Activated T-helper 17 cell treated with anti-CD3 and anti-CD28 coated beads, Interleukin-2, amount 50 U/mL, for 72 hours (primary cell): ENCODE measurements at places on chromosomes 6 and 20. TPM values are rescaled to one million over a fixed set of nuclear protein-coding genes. Genes with fewer than 3 reads are reported as not detected.

GRCh38 chr20:7695635-7696034 lies 244.6 kb downstream of the HAO1 start:
- ATAC-seq: no peak

GRCh38 chr6:34986845-34987246 lies 97.8 kb downstream of the ANKS1A start:
- peak; percentile 47 for ATAC-seq

DNA sequence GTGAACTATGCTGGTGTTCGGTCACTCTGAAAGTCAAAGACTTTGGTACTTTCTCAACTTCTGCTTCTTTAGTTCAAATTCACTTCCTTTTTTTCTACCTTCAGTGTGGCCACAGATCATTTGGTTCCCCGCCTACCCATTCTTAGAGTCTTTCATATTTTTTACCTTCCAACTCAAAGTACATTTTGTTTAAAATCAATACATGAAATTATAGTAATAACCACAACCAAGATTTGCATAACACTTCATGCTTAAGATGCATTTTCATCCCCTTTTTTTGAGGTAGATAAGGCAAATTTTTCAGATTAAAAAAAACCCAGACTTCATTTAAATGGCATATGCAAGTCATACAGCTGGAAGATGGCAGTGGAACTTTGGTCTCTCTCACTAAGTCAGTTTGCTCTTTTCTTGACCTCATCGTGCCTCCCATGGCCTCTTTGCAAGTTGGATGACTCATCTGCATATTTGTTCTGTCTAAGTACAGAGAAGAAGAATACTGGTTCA lies 11.9 kb upstream of the CNR1 start:
- ATAC-seq: no peak

DNA sequence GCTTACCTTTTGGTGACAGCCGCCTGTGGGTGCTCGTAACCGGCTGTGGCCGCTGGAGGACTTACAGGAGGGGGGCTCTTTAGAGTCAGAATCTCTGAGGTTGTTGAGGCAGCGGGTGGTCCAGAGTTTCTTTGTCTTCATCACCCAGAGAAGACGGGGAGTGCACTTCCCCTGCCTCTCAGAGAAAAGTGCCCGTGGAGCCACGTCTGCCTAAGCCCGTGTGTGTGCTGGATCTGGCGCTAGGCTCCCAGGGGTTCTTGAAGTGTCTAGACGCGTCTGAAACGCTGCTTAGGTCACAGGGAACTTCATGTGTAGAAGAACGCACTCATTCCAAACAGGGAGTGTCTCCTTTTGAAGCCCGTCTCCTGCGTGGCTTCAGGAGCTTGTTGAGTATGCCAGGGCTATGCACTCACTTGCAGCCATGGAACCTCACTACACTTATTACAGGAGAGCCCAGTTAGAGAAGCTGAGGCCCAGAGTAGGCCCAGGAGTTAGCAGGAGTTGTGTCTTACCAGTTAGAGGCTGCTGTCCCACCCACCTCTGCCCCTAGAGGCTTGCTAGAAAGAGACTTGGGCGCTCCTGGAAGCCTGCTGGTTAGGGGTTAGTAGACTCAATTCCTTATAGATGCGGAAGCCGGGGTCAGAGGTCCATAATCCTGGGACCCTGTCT lies 1.3 kb downstream of the LSM14B start:
- ATAC-seq: no peak

FLOT1 gene
- 161 TPM for total RNA-seq

KCNK16 gene
- not detected for total RNA-seq

DNA sequence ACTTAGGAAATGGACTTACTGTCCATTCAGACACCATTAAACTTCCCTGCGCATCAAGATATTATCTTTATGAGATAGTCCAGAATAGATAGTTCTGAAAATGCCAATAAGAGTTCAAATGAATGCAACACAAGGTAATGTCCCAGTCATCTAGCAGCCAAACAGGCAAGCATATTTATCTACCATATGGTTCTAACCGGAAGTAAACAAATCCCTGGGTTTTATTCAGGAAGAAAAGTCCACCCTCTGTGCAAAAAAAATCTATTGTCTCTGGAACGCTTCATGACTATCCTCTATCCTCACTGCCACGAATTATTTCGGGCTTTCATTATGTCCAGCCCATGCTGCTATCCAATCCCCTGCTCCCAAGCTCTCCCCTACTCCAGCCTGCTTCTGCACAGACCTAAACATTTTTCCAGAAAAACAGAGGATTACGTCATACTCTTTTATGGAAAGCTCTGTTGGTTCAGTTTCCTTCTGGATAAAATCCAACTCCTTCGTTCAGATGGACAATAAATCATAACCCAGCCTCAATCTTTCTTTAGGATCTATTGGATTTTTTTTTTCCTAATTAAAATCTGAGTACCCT lies 11.4 kb downstream of the PPIL6 start:
- ATAC-seq: no peak

- no peak for ATAC-seq
Observed at GRCh38 chr6:158722176-158722729, 72.4 kb downstream of the SYTL3 start.

DNA sequence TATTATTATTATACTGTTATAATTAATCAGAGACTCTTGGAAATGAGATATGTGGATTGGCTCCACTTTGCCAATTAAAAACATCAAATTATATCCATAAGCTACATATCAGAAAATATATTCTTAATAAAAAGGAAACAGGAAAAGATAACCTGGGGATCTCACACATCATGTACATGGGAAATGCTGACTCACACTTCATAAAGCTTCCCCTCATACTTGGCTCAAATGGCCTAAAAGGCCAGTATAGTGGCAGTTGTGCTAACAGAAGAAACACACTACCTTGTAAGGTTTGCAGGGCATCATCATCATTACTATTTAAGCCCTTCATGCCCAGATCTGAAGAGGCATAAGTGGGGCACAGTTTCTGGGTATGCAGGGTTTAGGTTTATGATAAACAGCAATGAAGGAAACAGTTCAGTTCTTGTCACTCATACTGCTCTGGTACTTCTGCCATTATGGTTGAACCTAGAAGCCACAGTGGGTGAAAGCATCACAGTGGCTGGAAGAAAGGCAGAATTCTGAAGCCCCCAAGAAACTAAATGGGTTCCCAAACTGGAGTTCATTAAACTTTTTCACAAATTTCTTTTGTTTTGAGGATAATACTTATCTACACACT lies 60.6 kb downstream of the BTBD9 start:
- ATAC-seq: no peak

RPL7L1 gene
- total RNA-seq: 116 TPM
